Muscle of leg (tissue), 16 donors: ENCODE measurements at places on chromosomes 6 and 20.

DNA sequence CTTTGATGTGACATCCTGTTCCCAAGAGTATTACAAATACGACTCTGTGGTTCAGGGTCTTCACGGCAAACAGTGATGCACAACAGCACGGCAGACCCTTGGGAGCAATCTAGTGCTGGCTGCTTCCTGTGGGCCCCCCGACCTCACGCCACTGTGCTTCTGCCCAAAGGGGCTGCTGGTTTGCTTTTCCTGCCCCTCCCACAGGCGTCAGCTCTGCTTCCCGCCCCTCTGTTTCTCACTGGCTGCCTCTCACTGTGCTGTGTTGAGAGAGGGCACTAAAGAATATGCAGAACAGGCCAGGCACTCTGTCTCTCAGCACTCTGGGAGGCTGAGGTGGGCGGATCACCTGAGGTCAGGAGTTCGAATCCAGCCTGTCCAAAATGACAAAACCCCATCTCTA, 554.5 kb upstream of the AGPAT4 start:
- H3K36me3 ChIP-seq, result no peaks in the 10 kb centered on the region
- H3K27ac ChIP-seq, result no peak overlapping the region
- DNase-seq, result no peak
- H3K4me3 ChIP-seq, result no peak overlapping the region
- no peaks in the 10 kb centered on the region for H3K27me3 ChIP-seq

DNA sequence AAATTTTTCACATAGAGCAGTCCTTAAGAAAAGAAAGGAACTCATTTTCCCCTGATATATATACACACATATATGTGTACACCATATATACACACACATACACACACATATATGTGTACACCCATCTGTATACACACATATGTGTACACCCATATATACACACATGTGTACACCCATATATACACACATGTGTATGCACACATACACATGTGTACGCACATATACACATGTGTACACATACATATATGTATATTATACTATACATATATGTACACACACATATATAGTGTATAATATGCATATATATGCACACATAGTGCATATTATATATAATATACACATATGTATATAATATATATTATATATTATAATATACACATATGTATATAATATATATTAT, 9.1 kb downstream of the MAP3K4 start:
- no peaks in the 10 kb centered on the region for H3K4me1 ChIP-seq
- no peak overlapping the region for H3K27ac ChIP-seq
- DNase-seq, result no peak
- H3K27me3 ChIP-seq, result no peaks in the 10 kb centered on the region

- H3K4me3 ChIP-seq, result no peak overlapping the region
- no peak overlapping the region for H3K27ac ChIP-seq
- no peaks in the 10 kb centered on the region for H3K27me3 ChIP-seq
These were observed 110.2 kb upstream of the CCN2 start for GRCh38 chr6:132061381-132061780.

- peaks cover 12% of the 10 kb centered on the region for H3K4me1 ChIP-seq
- H3K27me3 ChIP-seq, result no peaks in the 10 kb centered on the region
- H3K36me3 ChIP-seq, result no peaks in the 10 kb centered on the region
- DNase-seq, result no peak
These were observed 26.4 kb upstream of the ZMYND8 start for GRCh38 chr20:47382746-47383415.

- H3K4me3 ChIP-seq, result no peak overlapping the region
- no peaks in the 10 kb centered on the region for H3K27me3 ChIP-seq
- H3K36me3 ChIP-seq, result peaks cover 4% of the 10 kb centered on the region
- H3K4me1 ChIP-seq, result peaks cover 51% of the 10 kb centered on the region
- no peak for DNase-seq
These were observed 16.4 kb downstream of the SYNJ2 start for GRCh38 chr6:157997893-157998608.

DNA sequence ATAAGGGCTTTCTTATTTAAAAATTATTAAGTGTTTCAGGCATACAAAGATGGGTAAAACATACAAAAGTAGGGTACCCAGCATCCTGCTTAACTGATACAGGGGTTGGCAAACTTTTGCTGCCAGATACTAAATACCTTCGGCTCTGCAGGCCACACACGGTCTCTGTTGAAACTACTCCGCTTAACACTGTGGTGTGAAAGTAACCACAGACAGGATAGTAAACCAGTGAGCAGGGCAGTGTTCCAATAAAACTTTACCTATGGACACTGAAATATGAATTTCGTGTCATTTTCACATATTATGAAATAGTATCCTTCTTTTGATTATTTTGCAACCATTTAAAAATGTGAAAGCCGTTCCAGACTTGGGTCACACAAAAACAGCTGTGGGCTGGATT, 92.4 kb downstream of the EYA2 start:
- no peak overlapping the region for H3K4me3 ChIP-seq
- H3K27me3 ChIP-seq, result peaks cover 2% of the 10 kb centered on the region
- no peak overlapping the region for H3K27ac ChIP-seq
- no peak for DNase-seq
- H3K36me3 ChIP-seq, result no peaks in the 10 kb centered on the region

GRCh38 chr20:37190354-37191112, 11.2 kb upstream of the MROH8 start:
- peak overlapping the region; percentile 21 for H3K27ac ChIP-seq
- H3K27me3 ChIP-seq, result no peaks in the 10 kb centered on the region
- H3K4me1 ChIP-seq, result peaks cover 36% of the 10 kb centered on the region
- no peak overlapping the region for H3K4me3 ChIP-seq

- H3K36me3 ChIP-seq, result no peaks in the 10 kb centered on the region
- H3K4me1 ChIP-seq, result peaks cover 7% of the 10 kb centered on the region
These were observed 26.7 kb downstream of the SAYSD1 start for GRCh38 chr6:39088331-39088730.

- no peak overlapping the region for H3K4me3 ChIP-seq
- peaks cover 33% of the 10 kb centered on the region for H3K4me1 ChIP-seq
- no peaks in the 10 kb centered on the region for H3K36me3 ChIP-seq
- H3K27ac ChIP-seq, result peak overlapping the region; percentile 3
- H3K27me3 ChIP-seq, result no peaks in the 10 kb centered on the region
- DNase-seq, result peak; percentile 66
These were observed 50.0 kb downstream of the ADAT2 start for GRCh38 chr6:143400258-143401067.

DNA sequence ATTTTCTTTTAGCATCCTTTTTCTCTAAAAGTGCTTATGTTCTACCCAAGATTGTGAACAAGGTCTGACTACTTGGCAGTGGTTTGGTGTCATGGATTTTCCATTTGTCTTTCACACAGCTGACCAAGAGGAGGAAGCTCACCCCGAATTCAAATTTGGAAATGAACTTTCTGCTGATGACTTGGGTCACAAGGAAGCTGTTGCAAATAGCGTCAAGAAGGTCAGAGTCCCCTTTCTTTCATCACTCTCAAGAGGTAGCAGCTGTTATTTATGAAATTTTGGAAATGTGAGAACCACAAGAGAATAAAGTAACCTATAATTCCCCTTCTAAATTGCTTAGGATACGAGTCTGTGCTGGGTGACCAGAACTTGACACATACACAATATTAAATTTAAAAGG, 113.0 kb upstream of the LAMP5 start:
- no peaks in the 10 kb centered on the region for H3K36me3 ChIP-seq
- peak; percentile 43 for DNase-seq
- no peak overlapping the region for H3K27ac ChIP-seq
- H3K27me3 ChIP-seq, result no peaks in the 10 kb centered on the region
- H3K4me1 ChIP-seq, result no peaks in the 10 kb centered on the region
- H3K4me3 ChIP-seq, result no peak overlapping the region
